Bladder microvascular endothelial cell (primary cell): ENCODE measurements at places on chromosomes 1 and 21. TPM values are rescaled to one million over a fixed set of nuclear protein-coding genes. Genes with fewer than 3 reads are reported as not detected.

The KCNT2 gene
- total RNA-seq, result 0.13 TPM in 1 of 2 replicates, not detected in the other

The ZNHIT6 gene
- 7.6 and 17.1 TPM in 2 replicates for total RNA-seq

The CERS2 gene
- total RNA-seq, result 59.3 and 89.7 TPM in 2 replicates

The ZFP69B gene
- 1.6 and 1.9 TPM in 2 replicates for total RNA-seq

The PKN2 gene
- 21.0 and 38.3 TPM in 2 replicates for total RNA-seq

The TCHH gene
- under 0.01 and 0.06 TPM in 2 replicates for total RNA-seq

The CLCA1 gene
- total RNA-seq, result not detected in 2 replicates

The RSRP1 gene
- 132 and 193 TPM in 2 replicates for total RNA-seq

The PADI2 gene
- under 0.01 and 0.38 TPM in 2 replicates for total RNA-seq

The RGSL1 gene
- total RNA-seq, result not detected in 2 replicates

The IFI44L gene
- total RNA-seq, result 3.1 and 5.7 TPM in 2 replicates

The C8B gene
- total RNA-seq, result not detected in 2 replicates

The CADM3 gene
- total RNA-seq, result under 0.01 and 0.06 TPM in 2 replicates

The TMEM82 gene
- total RNA-seq, result not detected in 2 replicates

The RIIAD1 gene
- not detected in 2 replicates for total RNA-seq

The NR1I3 gene
- not detected in 2 replicates for total RNA-seq

The C2CD2 gene
- 30.6 and 59.2 TPM in 2 replicates for total RNA-seq

The RNU1-3 gene
- total RNA-seq, result 509 and 6,751 TPM in 2 replicates

The ANKRD45 gene
- 0.13 TPM in 1 of 2 replicates, not detected in the other for total RNA-seq

The CRYAA gene
- not detected in 2 replicates for total RNA-seq

The CPLANE2 gene
- 7.1 and 12.3 TPM in 2 replicates for total RNA-seq

The PTCH2 gene
- total RNA-seq, result 0.06 TPM in 1 of 2 replicates, not detected in the other

The PEA15 gene
- 51.8 and 148 TPM in 2 replicates for total RNA-seq

The OLIG2 gene
- not detected in 2 replicates for total RNA-seq

The CC2D1B gene
- total RNA-seq, result 19.9 and 22.8 TPM in 2 replicates

The C1orf50 gene
- total RNA-seq, result 1.6 and 3.0 TPM in 2 replicates

The NBPF11 gene
- 2.9 and 6.7 TPM in 2 replicates for total RNA-seq

The CATSPERE gene
- total RNA-seq, result 0.65 and 1.3 TPM in 2 replicates

The EFNA3 gene
- total RNA-seq, result 1.3 and 1.8 TPM in 2 replicates

The FAM72D gene
- 1.5 and 1.8 TPM in 2 replicates for total RNA-seq

The CCDC24 gene
- total RNA-seq, result 1.5 and 2.4 TPM in 2 replicates

The ETS2 gene
- 23.2 and 49.5 TPM in 2 replicates for total RNA-seq

The KLHDC9 gene
- 1.5 and 1.6 TPM in 2 replicates for total RNA-seq

The SMIM11 gene
- 14.0 and 14.1 TPM in 2 replicates for total RNA-seq

The ESPN gene
- 2.0 TPM in 1 of 2 replicates, not detected in the other for total RNA-seq

The CBS gene
- total RNA-seq, result 5.7 and 9.9 TPM in 2 replicates

The RPE65 gene
- total RNA-seq, result not detected in 2 replicates

The SPATA45 gene
- total RNA-seq, result not detected in 2 replicates

The RCSD1 gene
- total RNA-seq, result 1.9 and 22.5 TPM in 2 replicates

The SLC6A17 gene
- total RNA-seq, result under 0.01 and 1.1 TPM in 2 replicates

The PLK3 gene
- total RNA-seq, result 13.8 and 36.3 TPM in 2 replicates

The ASPM gene
- 17.7 and 26.7 TPM in 2 replicates for total RNA-seq

The YIPF1 gene
- total RNA-seq, result 18.3 and 20.1 TPM in 2 replicates

The WNT2B gene
- 0.97 and 4.1 TPM in 2 replicates for total RNA-seq

The GPR3 gene
- 0.16 and 0.19 TPM in 2 replicates for total RNA-seq

The F11R gene
- total RNA-seq, result 84.2 and 331 TPM in 2 replicates

The PDPN gene
- total RNA-seq, result 0.49 and 155 TPM in 2 replicates

The KAZN gene
- 1.8 and 2.8 TPM in 2 replicates for total RNA-seq

The SYT11 gene
- 25.9 and 59.6 TPM in 2 replicates for total RNA-seq

The RXFP4 gene
- total RNA-seq, result 0.06 and 0.16 TPM in 2 replicates

The EDN2 gene
- total RNA-seq, result not detected in 2 replicates

The SEMA4A gene
- total RNA-seq, result 0.16 and 0.50 TPM in 2 replicates

The ARF1 gene
- 201 and 419 TPM in 2 replicates for total RNA-seq

The VWA1 gene
- 19.4 and 34.7 TPM in 2 replicates for total RNA-seq

The TRIM45 gene
- total RNA-seq, result 0.65 and 1.3 TPM in 2 replicates

The KLHDC8A gene
- not detected in 2 replicates for total RNA-seq
